Activated CD4-positive, alpha-beta T cell treated with anti-CD3 and anti-CD28 coated beads for 4 hours (primary cell): ENCODE measurements at places on chromosomes 2 and 18.

GRCh38 chr2:168662651-168663208 is 139.7 kb upstream of the NOSTRIN start:
- no peak for DNase-seq

DNA sequence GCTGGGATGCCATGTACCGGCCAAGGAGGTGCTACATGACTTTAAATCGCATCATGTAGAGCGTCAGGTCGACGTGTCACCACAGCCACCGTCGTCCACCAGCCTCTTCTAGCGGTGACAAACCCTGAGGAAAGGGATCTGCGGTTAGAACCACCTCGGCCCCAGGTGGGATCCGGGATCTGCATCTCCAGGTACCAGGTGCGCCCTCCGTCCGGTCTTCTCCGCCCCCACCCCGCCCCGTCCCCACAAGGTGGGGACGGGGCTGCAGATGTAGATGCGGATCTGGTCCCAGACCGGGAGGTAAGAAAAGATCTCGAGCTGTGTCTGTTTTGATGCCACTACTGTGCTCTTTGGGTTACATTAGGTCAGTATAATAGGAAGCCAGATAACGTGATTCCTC is 38.4 kb downstream of the C1D start:
- no peak for DNase-seq

GRCh38 chr2:102637358-102637757 is 18.0 kb downstream of the SLC9A2 start:
- no peak for DNase-seq

DNA sequence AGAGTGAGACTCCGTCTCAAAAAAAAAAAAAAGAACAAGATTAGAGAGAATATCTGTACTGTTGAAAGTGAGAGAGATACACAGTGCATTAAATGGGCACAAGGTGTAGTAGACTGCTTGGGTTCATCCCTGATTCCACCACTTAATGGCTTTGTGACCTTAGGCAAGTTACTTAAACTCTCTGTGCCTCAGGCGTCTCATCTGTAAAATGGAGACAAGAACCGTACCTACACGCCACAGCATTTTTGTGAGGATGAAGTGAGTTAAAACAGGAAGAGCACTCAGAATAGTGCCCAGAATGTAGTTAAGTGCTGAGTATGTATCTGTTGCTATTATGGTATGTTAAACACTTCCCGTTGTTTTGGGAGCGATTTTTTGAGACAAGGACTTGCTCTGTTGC is 64.3 kb downstream of the MTHFD2 start:
- DNase-seq: no peak

GRCh38 chr2:65545837-65546805 is 113.7 kb upstream of the SPRED2 start:
- no peak for DNase-seq

- no peak for DNase-seq
Observed at GRCh38 chr2:15805206-15805605, 135.1 kb upstream of the MYCN start.

DNA sequence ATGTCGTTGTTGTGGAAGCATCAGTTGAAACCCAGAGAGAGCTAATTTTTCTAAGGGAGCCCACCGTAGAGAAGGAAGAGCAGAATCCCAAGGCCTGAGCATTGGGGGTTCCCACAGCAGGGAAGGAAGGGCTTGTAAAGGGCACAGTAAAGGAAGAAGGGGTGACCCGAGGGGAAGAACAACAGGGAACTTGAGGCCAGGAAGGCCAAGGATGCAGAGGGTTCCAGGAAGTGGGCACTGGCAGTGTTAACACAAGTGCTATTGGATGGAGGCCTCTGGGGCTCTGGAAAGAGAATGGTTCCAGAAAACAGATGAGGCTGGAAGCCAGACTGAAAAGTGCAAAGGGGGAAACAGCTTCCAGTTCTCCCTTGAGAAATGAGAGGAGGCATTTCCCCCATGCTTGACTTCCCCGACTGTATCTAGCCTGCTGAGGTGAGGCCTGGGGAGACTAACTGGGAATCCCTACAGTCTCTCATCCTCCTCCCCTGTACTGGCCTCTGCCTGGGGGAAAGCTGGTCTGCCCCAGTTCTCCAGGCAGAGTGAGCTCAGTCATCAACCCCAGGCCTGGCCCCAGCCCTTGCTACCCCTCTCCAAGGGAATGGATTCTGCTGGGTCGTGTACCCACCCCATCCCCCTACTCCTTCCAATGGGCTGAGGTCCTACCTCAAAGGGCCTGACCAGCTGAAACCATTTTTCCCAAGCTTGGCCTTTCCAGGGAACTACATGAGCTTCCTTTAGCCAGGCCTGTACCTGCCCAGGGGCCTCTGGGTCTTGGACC is 43.2 kb upstream of the MRPL33 start:
- DNase-seq: no peak

- no peak for DNase-seq
Observed at GRCh38 chr18:31619291-31619690, 27.6 kb downstream of the TTR start.

- DNase-seq: no peak
Observed at GRCh38 chr2:71353248-71353647, 21.7 kb downstream of the ZNF638 start.
